Activated CD4-positive, alpha-beta T cell treated with anti-CD3 and anti-CD28 coated beads, Interleukin-2, amount 10 ng/mL, durations not matched to agents 24 days and 14 days (primary cell): ENCODE measurements at places on chromosomes 4 and X.
A peak's percentile ranks its signal among the peaks of the same experiment; 100 is the strongest.

DNA sequence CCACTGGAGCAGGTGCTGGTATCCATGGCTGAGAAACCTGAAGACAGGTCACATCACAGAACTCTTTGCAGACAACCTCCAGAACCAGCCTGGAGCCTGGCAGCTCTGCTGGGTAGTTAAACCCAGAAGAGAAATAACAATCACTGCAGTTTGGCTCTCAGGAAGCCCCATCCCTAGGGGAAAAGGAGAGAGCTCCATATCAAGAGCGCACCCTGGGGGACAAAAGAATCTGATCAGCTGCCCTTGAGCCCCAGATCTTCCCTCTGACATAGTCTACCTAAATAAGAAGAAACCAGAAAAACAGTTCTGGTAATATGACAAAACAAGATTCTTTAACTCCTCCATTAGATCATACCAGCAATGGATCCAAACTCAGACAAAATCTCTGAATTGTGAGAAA lies 823.2 kb upstream of the FRG1 start:
- no peak for DNase-seq

GRCh38 chrX:152108527-152108926 lies 29.9 kb downstream of the MAGEA10 start:
- DNase-seq = no peak

DNA sequence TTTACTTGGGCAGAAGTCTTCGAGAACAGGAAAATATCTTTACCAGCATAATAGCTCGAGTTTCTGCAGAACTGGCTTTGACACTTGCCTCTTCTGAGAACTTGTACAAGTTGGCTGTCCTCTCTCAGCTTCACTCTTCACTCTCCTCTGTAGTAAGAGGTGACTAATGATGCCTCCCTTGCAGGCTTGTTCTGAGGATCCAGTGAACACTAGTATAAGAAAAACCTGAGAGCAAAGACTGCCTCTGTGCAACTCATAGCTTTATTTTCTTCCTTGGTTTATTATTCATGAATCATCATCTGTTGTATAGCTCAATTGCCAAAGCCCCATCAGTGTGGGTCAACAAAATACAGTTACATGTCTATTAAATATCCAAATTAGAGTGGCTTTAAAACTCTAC lies 266.7 kb upstream of the CLNK start:
- no peak for DNase-seq

- no peak for DNase-seq
Measured at GRCh38 chr4:167986044-167986443, 106.3 kb upstream of the ANXA10 start.

DNA sequence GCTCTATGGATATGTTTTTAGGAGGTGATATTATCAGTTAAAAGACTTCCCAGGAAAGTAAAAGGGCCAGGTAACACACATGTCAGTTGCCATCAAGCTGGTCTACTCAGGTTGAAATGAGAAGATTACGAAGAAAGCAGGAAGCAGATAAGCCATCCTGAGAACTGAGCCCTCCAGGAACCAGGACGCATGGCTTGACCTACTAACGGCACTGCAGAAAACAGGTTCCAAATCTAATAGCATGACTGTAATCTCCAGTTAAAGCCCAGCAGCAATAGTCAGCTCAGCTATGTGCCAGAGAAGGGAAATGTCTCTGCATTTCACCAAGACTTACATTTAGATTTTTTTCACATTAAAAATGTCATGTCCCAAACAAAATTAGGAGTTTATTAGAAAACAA lies 77.9 kb downstream of the APBB2 start:
- no peak for DNase-seq

DNA sequence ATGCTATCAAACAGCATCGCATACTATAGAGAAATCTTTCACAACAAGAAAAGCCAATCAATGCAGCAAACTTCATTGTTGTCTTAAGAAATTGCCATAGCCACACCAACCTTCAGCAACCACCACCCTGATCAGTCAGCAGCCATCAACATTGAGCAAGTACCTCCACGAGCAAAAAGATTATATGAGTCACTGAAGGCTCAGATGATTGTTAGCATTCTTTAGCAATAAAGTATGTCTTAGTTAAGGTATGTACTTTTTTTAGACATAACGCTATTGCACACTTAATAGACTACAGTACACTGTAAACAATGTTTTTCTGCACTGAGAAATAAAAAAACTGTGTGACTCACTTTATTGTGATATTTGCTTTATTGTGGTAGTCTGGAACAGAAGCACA lies 37.8 kb upstream of the FUNDC1 start:
- no peak for DNase-seq

DNA sequence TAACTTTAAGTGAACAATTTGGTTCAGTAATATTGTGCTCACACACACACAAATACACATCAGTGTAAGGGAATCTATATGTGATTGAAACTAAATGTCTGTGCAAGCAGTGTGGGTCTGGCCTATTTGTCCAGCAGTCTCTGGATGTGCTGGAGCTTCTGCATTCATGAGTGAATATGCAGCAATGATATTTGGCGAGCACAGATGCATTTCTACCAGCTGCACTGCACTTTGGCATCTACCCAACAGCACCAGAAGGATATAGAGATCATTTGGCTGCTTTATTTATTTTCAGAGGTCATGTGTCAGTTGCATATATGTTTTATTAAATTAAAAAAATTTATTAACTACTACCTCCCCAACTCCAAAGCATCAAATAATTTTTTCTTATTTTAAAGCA lies 613.4 kb upstream of the NR3C2 start:
- no peak for DNase-seq

DNA sequence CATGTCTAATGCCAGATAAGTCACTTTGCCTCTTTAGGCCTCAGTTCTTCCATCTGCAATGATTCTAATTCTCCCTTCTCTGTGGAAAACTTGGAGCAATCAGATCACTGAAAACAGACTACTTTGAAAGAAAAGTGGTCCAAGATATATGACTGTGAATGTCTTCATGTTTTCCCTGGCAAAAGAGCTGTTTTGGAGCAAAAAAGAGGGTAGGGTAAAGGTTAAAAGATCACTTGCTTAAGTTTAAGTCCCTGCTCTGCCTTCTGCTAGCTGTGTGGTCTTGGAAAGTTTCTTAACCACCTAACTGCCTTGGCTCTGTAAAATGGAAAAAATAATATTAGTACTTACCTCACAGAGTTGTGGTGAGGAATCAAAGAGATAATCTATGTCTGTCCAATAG lies 140.3 kb upstream of the PAK3 start:
- DNase-seq = no peak

GRCh38 chrX:69238114-69238886 lies 73.0 kb upstream of the PJA1 start:
- DNase-seq = no peak

DNA sequence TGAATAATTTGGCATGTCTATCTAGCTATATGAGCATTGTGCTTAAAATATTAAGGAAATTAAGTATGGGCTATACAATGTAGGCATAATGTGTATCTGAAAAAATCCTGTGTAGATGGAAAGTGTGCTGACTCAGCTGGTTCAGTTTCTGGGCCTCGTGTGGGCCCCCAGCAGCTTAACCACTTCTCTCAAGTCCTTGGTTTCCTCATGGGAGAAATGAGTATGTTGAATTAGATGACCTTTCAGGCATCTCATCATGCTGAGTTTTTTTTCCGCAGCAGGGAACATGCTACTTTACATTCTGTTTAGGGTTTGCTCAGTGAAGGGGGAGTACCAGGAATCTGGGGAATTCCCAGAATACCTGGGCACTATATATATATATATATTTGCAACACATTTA lies 30.5 kb downstream of the RHOH start:
- peak; percentile 85 for DNase-seq

- no peak for DNase-seq
Measured at GRCh38 chr4:174483792-174484191, 38.5 kb downstream of the HPGD start.

DNA sequence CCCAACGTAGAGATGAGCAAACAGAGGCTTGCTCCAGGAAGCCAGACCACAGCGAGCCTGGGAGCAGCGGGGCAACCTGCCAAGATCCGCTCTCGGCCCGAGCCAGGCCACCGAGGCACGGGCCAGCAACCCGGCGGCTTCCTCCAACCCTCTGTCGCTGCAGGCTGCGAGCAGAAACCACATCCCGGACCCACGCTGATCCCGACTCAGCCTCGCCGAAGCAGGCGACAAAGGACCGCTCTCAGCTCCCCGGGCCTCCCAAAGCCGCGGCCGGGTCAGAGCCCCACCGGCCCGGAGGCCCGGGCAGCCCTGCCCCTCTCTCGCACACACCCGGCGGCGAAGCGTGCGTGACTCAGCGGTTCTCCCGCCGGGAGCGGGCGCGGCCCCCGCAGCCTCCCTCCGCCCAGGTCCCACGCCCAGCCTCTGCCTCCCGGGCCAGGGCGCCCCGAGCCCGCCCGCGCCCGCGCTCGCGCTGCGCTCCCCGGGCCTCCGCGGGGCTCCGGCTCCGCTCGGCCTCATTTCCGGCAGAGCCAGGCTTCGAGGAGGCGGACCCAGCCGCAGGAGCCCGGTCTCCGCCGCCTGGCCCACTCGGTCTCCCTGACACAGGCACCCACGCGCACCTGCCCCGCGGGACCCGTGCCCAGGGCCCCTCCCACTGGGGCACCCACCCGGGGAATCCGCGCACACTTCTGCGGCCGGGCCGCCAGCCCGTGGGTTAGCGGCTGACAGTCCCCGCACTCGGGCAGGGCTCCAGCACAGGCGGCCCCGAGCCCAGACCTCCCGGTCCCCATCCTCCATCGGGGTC lies 1.7 kb downstream of the PPP2R2C start:
- peak; percentile 60 for DNase-seq

DNA sequence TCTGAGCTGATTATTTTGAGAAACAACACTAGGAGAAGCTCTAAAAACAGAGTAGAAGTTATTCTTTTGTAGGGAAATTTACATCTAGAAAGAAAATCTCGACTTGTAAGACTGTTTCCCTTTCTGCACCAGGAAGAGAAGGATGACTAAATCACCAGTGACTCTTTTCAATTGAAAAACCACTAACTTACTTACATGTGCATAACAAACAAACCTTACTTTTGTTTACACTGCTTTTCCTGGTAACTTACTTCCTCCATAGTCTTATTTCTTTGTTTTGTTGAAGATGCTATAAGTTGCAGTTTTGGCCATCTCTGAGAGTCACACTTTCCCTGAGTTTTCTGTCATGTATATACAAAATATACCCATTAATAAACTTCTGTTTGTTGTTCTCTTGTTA lies 293.6 kb upstream of the FAT4 start:
- no peak for DNase-seq

- DNase-seq = no peak
Measured at GRCh38 chrX:1393871-1394615, 2.1 kb upstream of the SLC25A6 start.

GRCh38 chr4:123452616-123453015 lies 56.0 kb downstream of the SPRY1 start:
- no peak for DNase-seq

DNA sequence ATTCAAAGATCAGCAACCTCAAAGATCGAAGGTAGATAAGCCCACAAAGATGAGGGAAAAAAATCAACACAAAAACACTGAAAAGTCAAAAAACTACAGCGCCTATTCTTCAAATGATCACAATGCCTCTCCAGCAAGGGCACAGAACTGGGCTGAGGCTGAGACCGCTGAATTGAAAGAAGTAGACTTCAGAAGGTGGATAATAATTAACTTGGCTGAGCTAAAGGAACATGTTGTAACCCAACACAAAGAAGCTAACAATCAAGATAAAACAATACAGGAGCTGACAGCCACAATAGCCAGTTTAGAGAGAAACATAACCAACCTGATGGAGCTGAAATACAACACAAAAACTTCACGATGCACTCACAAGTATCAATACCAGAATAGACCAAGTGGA lies 231.1 kb downstream of the STPG2 start:
- DNase-seq = no peak

DNA sequence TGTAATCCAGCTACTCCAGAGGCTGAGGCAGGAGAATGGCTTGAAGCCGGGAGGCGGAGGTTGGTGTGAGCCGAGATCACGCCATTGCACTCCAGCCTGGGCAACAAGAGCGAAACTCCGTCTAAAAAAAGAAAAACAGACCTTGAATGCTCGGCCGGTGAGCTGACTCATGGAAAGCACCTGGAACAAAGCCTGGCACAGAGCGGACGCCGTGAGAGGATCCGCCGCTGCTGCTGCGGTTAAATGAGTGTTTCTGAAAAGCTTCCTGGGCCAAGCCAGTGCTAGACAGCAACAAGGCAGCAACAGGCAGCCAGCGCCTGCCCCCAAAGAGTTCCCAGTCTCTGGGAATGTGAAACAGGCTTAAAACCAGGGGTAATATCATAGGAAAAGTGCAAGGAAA lies 186.4 kb downstream of the AFAP1 start:
- no peak for DNase-seq

DNA sequence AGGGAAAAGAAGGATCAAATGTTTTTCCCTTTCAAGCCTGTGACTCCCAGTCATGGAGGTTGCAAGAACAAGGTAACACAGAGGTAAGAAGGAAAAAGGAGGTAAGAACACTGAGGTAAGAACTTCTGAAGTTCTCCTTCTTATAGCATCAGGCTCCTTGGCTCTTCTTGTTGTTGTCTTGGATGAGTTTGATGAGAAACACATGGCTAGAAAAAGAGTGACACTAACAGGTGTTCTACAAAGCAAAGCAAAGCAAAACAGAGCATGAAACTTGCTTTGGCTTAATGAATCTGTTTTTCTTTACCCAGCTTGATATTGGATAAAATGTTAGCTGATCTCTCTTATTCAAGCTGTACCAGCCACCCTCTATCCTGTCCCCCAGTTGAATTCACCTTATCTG lies 231.2 kb upstream of the F9 start:
- DNase-seq = no peak

DNA sequence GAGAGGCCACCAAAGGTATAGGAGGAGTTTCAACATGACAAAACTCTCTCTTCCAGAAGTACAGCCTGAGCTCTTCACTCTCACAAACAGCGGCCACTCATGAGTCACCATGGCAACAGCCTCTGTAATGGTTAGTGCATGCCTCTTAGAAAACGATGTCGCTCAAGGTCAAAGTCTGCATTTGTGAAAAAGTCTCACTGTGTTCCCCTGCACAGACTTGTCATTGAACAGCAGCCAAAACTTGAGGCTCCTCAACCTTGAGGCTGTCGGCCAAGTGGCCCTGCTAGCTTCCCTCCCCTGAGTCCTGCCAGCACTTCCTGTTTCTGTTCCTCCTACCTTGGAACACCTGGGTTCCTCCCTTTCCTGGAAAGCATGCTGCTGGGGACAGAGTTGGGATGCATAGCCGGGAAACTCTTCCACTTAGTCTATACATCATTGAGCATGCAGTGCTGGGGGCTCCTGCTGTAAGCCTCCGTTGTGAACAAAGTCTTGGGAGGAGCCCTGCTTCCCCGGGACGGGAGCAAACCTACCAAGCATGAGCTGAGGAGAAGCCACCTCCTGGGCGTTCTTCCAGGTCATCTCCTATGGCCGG lies 66.6 kb downstream of the ING2 start:
- no peak for DNase-seq

DNA sequence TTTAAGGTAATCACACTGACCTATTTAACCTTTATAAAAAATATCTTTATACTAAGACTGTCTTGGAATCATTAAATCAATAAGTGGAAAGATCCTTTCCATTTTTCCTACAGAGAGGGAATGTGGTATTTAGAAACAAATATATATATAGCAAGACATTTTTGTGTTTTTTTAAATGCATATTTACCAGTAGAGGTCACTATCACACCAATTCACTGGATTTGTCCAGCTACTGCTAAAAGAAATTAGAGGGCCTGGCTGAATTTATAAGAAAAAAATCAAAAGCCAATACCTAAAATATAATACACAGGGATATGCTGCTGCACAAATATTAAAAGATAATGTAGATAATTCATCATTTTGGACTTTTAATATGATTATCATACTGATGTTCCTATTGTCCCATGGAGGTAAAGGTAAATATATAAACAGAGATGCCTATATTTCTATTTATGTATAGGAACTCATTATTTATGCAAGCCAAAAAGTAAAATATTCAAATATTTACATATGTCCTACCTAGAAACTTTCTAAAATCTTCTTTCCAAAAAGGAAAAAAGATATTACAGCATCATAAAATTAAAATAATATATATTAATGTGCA lies 69.5 kb downstream of the PDE5A start:
- DNase-seq = no peak
